ENCODE measurements at places on chromosomes 2 and 18. TPM values are rescaled to one million over a fixed set of nuclear protein-coding genes. Genes with fewer than 3 reads are reported as not detected.

DNA sequence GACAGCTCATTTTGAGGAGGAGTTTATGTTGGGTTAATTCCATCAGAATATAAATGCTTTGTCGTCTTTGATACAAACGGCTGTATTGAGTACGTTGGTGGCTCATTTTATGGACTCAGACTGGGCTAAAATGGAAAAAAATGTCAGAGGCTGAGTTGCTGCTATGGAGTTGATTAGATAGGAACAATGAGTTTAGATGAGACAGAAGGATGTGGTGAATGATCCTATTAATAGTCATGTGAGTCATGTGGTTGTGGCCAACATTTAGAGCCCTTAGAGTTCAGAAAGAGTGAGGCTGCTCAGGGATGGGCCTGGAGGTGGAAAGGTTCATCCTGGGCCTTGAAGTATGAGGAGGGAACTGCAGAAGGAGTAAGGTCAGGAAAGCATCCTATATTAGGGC, 434.2 kb downstream of the MEIS1 start:
- no peaks in the 10 kb centered on the region for H3K27me3 ChIP-seq
- H3K36me3 ChIP-seq, result no peaks in the 10 kb centered on the region
- no peak overlapping the region for H3K27ac ChIP-seq
- no peak overlapping the region for H3K4me3 ChIP-seq
- no peak for DNase-seq

- no peak for DNase-seq
- H3K27me3 ChIP-seq, result no peaks in the 10 kb centered on the region
- H3K27ac ChIP-seq, result no peak overlapping the region
- H3K4me1 ChIP-seq, result no peaks in the 10 kb centered on the region
- H3K36me3 ChIP-seq, result no peaks in the 10 kb centered on the region
These were observed 51.2 kb downstream of the BOD1L2 start for GRCh38 chr18:57198073-57198472.

DNA sequence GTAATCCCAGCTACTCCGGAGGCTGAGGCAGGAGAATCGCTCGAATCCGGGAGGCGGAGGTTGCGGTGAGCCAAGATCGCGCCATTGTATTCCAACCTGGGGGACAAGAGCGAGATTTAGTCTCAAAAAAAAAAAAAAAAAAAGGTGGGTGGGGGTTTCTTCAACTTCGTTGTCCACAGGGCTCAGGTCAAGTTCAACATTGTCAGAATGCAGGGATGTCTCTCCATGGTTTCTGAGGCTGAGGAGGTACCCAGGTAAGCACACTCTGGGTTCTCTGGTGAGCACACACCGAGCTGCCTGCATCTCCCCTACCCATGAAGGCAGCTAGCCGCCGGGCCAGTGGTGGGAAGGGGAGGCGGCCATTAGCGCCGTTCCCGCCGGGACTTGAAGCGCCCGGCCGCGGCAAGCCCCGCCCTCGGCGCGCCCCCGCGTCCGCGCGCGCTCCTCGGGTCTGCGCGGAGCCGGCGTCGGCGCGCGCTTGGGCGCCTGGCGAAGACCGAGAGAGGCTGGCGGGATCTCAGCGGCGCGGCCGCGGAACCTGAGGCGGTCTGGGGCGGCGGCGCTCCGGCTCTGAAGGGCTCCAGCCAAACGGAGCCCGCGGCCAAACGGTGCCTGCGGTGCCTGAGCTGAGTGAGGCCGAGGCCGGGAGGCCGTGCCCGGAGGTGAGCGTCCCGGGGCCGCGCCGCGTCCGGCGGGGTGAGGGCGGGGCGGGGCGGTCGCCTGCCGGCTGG, at the start of gene UBXN2A:
UBXN2A (plus strand) TSS at position 477 of the 731 bp plus-strand sequence. CDS start 17,852 bp downstream, outside the sequence.
- H3K4me3 ChIP-seq, result peak within 1 kb of the TSS; percentile 92
- peak within 1 kb of the TSS; percentile 96 for H3K27ac ChIP-seq
- no peaks in the 10 kb centered on the region for H3K27me3 ChIP-seq
- H3K4me1 ChIP-seq, result peaks cover 3% of the 10 kb centered on the region

GRCh38 chr18:28729321-28729720, 552.4 kb upstream of the CDH2 start:
- H3K36me3 ChIP-seq, result no peaks in the 10 kb centered on the region
- H3K4me1 ChIP-seq, result no peaks in the 10 kb centered on the region
- H3K4me3 ChIP-seq, result no peak overlapping the region
- DNase-seq, result no peak

GRCh38 chr2:160408959-160409291, 84.7 kb downstream of the RBMS1 start:
- DNase-seq, result no peak
- no peak overlapping the region for H3K27ac ChIP-seq
- H3K36me3 ChIP-seq, result no peaks in the 10 kb centered on the region
- H3K4me3 ChIP-seq, result no peak overlapping the region
- H3K27me3 ChIP-seq, result no peaks in the 10 kb centered on the region

SERPINB12 gene
- polyA plus RNA-seq, result not detected

DNA sequence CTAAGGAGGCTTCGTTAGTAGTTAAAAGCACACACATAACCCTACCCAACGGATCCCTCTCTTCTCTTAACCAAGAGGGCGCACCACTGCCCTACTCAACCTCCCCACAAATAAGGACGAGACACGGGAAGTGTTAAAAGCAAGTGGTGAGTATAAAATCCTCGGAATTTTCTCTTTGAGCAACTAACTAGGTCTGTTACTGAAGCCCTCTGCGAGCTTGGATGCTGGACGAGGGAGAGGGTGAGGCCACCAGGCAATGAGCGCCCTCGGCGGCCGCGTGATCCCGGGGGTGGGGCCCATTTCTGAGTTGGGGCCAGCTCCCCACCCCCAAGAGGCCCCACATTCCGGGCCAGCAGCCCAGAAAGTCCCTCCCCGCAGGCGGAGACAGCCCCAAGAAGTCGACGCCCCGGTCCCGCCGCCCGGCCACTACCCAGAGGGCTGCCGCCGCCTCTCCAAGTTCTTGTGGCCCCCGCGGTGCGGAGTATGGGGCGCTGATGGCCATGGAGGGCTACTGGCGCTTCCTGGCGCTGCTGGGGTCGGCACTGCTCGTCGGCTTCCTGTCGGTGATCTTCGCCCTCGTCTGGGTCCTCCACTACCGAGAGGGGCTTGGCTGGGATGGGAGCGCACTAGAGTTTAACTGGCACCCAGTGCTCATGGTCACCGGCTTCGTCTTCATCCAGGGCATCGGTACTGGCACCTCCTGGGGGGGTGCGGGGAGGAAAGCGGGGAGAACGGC, at the start of gene CYBRD1:
CYBRD1 (plus strand) TSS at position 423 of the 736 bp plus-strand sequence; CDS start at position 495, 72 bp downstream.
- H3K27me3 ChIP-seq, result peaks cover 3% of the 10 kb centered on the region
- H3K4me1 ChIP-seq, result peaks cover 10% of the 10 kb centered on the region
- peak within 1 kb of the TSS; percentile 82 for H3K4me3 ChIP-seq
- peak; percentile 92 for DNase-seq

ARHGAP28 gene
- 1.7 TPM for polyA plus RNA-seq

MAL gene
- polyA plus RNA-seq, result 8.7 TPM

DNA sequence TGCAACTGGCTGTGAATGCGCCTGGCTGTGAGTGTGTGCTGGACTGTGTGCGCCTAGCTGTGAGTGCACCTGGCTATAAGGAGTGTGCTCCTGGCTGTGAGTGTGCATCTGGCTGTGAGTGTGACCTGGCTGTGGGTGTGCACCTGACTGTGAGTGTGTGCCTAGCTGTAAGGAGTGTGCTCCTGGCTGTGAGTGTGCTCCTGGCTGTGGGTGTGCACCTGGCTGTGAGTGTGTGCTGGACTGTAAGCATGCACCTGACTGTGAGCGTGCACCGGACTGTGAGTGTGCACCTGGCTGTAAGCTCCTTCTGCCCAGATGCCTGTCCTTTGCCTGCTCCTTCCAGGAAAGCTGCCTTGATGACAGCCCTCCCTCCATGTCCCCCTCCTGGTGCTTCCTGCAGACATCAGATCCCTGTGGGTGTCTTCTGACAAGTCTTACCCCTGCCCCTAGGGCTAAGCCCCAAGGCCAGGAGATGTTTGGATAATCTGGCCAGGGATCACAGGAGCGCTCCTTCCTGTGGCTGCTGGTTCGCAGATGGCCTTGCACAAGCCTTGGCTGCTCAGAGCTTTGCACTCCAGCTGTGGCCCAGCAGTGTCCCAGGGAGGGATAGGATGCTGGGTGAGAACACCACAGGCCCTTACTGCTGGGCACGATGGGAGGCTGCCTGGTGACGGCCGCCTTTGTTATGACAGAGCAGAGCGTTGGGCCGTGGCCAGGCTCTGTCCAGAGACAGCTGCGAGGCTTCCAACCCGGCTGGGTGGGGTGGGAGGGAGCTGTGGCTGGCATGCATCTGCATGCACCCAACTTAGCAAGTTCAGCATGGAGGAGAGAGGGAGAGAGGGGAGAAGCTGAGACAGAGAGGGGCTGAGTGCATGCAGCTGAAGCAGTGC, 89.9 kb downstream of the GLI2 start:
- no peaks in the 10 kb centered on the region for H3K4me1 ChIP-seq
- peak; percentile 98 for DNase-seq
- H3K27ac ChIP-seq, result no peak overlapping the region
- no peaks in the 10 kb centered on the region for H3K27me3 ChIP-seq
- no peaks in the 10 kb centered on the region for H3K36me3 ChIP-seq
- no peak overlapping the region for H3K4me3 ChIP-seq

DNA sequence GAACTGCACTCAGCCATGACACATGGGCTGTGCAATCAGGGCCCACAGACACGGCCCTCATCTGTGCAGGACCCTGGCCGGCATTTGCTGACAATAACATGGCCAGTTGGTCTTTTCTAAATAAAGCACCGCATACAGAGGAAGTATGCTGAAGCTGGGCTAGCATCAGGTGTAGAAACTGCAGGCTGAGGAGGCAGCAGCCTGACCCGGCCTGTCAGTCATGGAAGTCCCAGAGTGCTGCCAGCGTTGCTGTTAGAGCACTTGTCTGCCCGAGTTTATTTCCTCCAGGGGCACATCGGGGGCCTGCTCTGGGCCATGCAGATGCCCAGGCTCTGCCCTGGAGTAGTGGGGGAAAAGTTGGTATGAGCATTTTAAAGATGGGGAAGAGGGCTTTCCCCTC, 4.1 kb upstream of the PTPN18 start:
- peaks cover 11% of the 10 kb centered on the region for H3K36me3 ChIP-seq
- no peak for DNase-seq
- peaks cover 3% of the 10 kb centered on the region for H3K4me1 ChIP-seq
- no peak overlapping the region for H3K4me3 ChIP-seq
- no peaks in the 10 kb centered on the region for H3K27me3 ChIP-seq
- H3K27ac ChIP-seq, result no peak overlapping the region

DNA sequence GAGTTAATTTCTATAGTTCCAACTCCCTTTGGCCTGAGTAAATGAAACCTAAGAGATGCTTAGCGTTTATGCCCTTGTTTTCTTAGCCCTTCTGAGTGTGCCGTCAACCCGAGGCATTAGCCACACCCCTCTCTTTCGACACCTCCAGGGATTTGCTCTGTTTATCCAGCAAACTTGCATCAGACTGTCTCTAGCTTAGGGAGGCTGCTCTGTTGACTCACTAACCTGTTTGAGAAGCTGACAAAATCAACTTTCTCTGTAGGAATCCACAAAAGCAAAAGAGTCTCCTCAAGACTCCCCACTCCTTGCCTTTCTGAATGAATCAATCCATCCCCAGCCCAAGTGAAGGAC, 317.6 kb downstream of the TNS1 start:
- no peak overlapping the region for H3K4me3 ChIP-seq
- H3K36me3 ChIP-seq, result no peaks in the 10 kb centered on the region
- no peak overlapping the region for H3K27ac ChIP-seq

DNA sequence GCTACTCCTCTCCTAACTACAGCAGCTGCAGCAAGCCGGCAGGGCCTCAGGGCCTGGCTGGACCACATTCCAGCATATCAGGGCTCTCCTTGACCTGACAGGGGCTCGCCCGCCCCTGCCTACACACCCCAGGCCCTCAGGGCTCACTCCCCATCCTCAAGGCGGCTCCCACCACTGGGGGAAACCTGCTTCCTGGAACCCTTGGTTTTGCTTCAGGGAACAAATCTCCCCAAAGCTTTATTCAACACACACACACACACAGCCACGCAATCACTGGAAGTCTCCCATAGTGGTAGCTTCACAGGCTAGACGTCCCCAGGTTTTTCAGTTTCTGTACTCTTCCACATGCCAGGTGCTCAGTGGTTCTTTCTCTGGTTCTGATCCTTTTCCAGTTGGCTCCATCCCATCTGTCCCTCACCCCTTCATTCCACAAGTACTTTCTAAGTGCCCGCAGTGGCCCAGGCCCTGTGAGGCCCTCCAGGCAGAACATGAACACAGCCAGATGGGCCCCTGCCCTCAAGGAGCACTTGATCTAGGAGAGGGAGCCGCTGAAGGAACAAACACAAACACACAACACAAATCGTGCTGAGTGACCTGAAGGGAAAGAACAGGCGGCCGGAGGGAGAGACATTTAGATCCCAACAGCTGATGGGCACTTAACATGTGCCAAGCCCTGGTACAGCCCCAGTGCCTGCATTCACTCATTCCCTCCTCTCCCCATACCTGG, 51.1 kb downstream of the TNS1 start:
- peak overlapping the region; percentile 69 for H3K27ac ChIP-seq
- H3K4me1 ChIP-seq, result peaks cover 77% of the 10 kb centered on the region
- DNase-seq, result no peak
- no peaks in the 10 kb centered on the region for H3K27me3 ChIP-seq
- peaks cover 3% of the 10 kb centered on the region for H3K36me3 ChIP-seq

DNA sequence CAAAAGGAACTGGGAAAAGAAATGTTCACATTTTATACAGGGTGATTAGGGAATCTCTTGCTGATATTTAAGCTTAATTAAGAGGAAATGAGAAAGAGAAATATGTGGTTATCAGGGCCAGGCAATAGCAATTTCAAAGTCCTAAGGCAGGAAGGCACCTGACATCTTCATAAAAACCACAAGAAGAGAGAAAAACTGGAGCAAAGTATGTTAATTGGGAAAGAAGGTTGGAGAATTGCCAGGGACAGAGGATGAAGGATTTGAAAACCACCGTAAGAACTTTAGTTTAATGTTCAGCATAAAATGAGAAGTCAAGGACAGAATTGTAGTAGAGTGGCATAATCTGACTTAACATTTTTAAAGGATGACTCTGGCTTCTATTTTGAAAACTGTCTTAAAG, 691.8 kb upstream of the NRXN1 start:
- no peak for DNase-seq
- no peaks in the 10 kb centered on the region for H3K36me3 ChIP-seq
- no peak overlapping the region for H3K27ac ChIP-seq
- no peaks in the 10 kb centered on the region for H3K4me1 ChIP-seq
- no peaks in the 10 kb centered on the region for H3K27me3 ChIP-seq

DNA sequence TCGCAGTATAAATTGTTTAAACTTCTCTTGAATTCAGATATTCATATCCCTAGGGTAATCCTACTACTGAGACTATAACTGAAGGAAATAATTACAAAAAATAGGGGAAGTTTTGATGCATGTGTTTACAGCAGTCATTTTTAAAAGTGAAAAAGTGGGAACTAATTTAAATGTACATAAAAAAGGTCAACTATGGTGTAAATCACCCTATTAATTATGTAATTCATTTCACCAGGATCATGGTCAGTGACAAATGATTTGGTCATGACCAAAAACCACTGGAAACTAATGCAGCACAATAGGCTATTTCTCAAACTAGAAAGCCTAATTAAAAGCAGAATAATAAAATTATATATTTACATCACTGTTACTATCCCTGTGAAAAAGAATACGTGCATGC, 5.0 kb upstream of the CNGA3 start:
- peaks cover 16% of the 10 kb centered on the region for H3K27me3 ChIP-seq
- H3K27ac ChIP-seq, result no peak overlapping the region
- H3K4me3 ChIP-seq, result no peak overlapping the region
- no peaks in the 10 kb centered on the region for H3K36me3 ChIP-seq

GRCh38 chr18:74290794-74291471, 830 bp downstream of the CYB5A start:
- peak overlapping the region; percentile 83 for H3K27ac ChIP-seq
- no peaks in the 10 kb centered on the region for H3K27me3 ChIP-seq
- H3K36me3 ChIP-seq, result no peaks in the 10 kb centered on the region
- H3K4me3 ChIP-seq, result peak overlapping the region; percentile 90
- peaks cover 16% of the 10 kb centered on the region for H3K4me1 ChIP-seq
- peak; percentile 75 for DNase-seq

GREB1 gene
- polyA plus RNA-seq, result 0.23 TPM
